ENCODE measurements at places on chromosomes 1 and 21. TPM values are rescaled to one million over a fixed set of nuclear protein-coding genes. Genes with fewer than 3 reads are reported as not detected.

GRCh38 chr1:183841950-183842794, 37.3 kb downstream of the RGL1 start:
- no peak overlapping the region for H3K4me3 ChIP-seq
- peak overlapping the region; percentile 76 for H3K27ac ChIP-seq
- no peak for DNase-seq
- peaks cover 12% of the 10 kb centered on the region for H3K4me1 ChIP-seq
- H3K27me3 ChIP-seq = no peaks in the 10 kb centered on the region

DNA sequence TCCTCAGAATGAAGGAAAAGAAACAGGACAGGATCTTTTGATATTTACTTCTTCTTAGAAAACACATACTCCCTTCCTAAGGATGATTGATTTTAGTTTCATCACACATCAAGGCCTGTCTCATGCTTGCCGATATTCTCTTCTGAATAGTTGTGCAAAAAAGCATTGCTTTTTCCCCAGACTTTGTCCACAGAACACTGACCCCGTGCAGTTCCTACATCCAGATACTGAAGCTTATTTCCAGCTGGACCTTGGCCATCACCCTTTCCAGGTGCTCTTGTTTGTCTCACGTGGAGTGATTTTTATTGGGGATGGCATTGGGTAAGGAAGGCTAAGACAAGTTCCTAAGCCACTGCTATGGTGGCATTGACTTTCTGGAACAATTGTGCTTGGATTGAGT, 197.3 kb upstream of the HOOK1 start:
- no peak overlapping the region for H3K27ac ChIP-seq
- peaks cover 9% of the 10 kb centered on the region for H3K4me1 ChIP-seq
- no peak for DNase-seq
- H3K36me3 ChIP-seq = peaks cover 9% of the 10 kb centered on the region

GRCh38 chr1:235113183-235113917, 15.3 kb downstream of the TOMM20 start:
- peaks cover 28% of the 10 kb centered on the region for H3K36me3 ChIP-seq
- H3K27me3 ChIP-seq = no peaks in the 10 kb centered on the region
- DNase-seq = no peak

DNA sequence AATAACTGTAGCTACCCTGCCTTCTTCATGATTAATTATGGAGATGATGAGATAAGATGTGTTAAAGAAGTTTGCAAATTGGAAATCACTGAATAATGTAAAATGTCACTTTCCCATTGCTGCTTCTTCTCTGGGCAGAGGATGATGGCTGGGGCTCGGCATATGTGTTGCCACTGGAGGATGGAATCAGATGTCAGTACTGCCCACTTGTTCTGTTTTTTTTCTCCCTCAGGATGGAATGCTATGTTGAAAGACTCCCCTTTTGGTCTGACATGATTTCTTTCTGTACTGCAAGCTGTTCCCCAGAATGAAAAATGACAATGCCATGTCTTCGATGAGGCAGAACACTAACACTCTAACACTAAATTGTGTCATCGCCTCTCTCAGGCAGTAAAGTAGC, 373.9 kb upstream of the SPAG17 start:
- no peaks in the 10 kb centered on the region for H3K36me3 ChIP-seq
- no peak overlapping the region for H3K4me3 ChIP-seq
- DNase-seq = no peak

DNA sequence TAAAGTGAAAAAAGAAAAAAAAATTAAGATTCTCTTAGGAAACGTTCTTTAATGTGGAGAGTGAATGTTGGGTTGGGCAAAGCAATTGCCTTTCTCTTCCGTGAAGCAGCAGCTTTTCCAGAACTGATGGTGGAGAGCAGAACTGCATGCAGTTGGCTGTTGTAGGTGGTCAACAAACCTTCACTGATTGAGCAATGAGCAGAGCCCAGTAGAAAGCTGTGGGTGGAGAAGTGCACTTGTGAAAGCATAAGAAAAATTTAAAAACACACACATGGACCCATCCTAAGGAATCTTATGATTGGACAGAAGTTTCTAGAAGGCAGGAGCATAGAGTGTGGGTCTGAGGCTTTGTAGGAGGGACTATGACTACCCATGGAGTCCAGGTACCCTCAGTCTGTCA, 4.5 kb downstream of the PRELP start:
- no peaks in the 10 kb centered on the region for H3K27me3 ChIP-seq
- H3K27ac ChIP-seq = no peak overlapping the region
- H3K4me1 ChIP-seq = peaks cover 27% of the 10 kb centered on the region
- no peaks in the 10 kb centered on the region for H3K36me3 ChIP-seq

DNA sequence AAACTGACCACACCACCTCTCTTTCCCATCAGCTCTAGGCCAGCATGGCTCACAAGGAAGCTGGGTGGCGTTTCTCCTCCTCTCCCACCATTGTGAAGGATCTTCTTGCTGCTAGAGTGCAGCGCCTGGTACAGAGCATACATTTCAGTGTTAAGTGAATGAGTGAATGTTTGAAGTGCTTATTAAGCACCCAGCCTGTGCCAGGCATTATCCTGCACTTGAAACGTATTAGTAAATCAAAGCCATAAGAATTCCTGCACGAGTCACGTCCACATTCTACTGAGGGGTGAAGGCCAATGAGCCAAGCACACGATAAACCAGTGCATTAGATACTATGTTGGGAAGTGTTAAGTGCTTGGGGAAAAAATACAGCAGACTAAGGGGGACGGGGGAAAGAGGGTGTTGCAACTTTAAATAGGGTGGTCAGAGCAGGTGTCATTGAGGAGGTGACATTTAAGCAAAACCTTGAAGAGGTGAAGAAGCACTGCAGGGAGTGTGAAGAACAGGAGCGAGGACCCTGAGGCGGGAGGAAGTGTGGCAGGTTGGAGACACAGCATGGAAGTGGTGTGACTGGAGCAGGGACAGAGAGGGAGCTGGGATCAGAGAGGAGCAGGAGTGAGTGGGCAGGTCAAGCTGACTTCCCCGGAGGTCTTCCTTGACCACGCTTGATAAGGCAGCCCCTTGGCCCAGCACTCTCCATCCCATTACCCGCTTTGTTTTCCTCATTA, 48.5 kb upstream of the LRRN2 start:
- H3K4me3 ChIP-seq = no peak overlapping the region
- peak overlapping the region; percentile 10 for H3K27ac ChIP-seq
- peaks cover 7% of the 10 kb centered on the region for H3K4me1 ChIP-seq
- H3K36me3 ChIP-seq = no peaks in the 10 kb centered on the region
- no peak for DNase-seq

DNA sequence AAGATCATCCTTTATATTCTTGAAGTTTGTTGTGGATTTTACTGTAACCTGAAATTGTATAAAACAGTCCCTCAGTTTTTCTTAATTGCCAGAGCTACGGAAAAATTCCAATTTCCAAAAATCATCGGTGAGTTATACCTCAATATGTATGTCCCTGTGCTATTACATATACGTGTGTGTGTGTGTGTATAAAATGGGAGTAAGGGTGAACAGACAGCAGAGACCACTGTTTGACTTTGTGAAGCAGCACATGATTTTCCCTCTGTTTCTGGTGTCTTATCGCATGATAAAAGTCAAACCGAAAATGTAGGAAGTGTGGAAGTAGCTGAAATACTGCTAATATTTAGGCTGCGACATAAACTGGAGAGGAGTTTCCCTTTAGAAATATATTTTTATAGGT, 1.2 kb downstream of the OR2T1 start:
- no peak overlapping the region for H3K4me3 ChIP-seq
- H3K36me3 ChIP-seq = peaks cover 8% of the 10 kb centered on the region
- no peaks in the 10 kb centered on the region for H3K4me1 ChIP-seq
- H3K27me3 ChIP-seq = no peaks in the 10 kb centered on the region
- H3K27ac ChIP-seq = no peak overlapping the region

- no peak overlapping the region for H3K4me3 ChIP-seq
- no peak overlapping the region for H3K27ac ChIP-seq
- H3K36me3 ChIP-seq = no peaks in the 10 kb centered on the region
- H3K4me1 ChIP-seq = peaks cover 7% of the 10 kb centered on the region
Observed at GRCh38 chr21:29005696-29006095, 13.0 kb upstream of the LTN1 start.

DNA sequence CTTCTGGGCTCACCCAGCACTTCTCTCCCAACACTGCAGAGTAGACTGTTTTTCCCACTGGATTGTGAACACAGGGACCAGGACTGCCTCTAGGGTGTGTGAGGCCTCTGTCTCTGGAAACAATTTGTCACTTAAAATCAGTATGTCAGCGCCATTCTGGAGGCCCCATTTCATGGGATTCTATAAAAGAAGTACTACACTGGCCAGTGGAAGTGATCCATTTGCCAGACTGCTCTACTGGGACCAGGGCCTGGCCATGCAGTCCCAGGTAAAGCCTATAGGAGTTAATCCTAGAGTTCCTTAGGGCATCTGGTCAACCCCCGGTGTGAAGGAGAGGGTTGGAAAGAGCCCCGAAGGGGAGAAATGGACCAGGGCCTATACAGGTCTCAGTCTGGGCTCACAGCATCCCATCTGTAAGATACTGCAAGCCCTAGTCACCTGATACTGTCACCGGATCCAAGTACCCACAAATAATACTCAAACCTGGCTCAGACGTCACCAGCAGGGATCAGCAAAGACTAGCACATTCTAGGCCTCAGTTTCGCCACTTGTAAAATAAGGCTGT, 245.0 kb downstream of the FOXD2 start:
- no peaks in the 10 kb centered on the region for H3K36me3 ChIP-seq
- H3K27ac ChIP-seq = no peak overlapping the region
- no peak overlapping the region for H3K4me3 ChIP-seq
- DNase-seq = no peak
- peaks cover 44% of the 10 kb centered on the region for H3K4me1 ChIP-seq
- H3K27me3 ChIP-seq = peaks cover 86% of the 10 kb centered on the region

Gene LCE1B
- total RNA-seq = not detected

Gene OPRD1
- 3.9 TPM for total RNA-seq

Gene CEP104
- total RNA-seq = 36.2 TPM

Gene HES2
- total RNA-seq = not detected
